ENCODE measurements at places on chromosomes 3 and 15.

- DNase-seq: no peak
Observed at GRCh38 chr15:74312445-74313007, 54.9 kb downstream of the CYP11A1 start.

GRCh38 chr3:90056281-90057032, 949.0 kb downstream of the EPHA3 start:
- no peak for DNase-seq

GRCh38 chr3:71502066-71502625, 81.4 kb downstream of the FOXP1 start:
- DNase-seq: no peak

- no peak for DNase-seq
Observed at GRCh38 chr3:140234256-140234655, 299.3 kb downstream of the CLSTN2 start.

DNA sequence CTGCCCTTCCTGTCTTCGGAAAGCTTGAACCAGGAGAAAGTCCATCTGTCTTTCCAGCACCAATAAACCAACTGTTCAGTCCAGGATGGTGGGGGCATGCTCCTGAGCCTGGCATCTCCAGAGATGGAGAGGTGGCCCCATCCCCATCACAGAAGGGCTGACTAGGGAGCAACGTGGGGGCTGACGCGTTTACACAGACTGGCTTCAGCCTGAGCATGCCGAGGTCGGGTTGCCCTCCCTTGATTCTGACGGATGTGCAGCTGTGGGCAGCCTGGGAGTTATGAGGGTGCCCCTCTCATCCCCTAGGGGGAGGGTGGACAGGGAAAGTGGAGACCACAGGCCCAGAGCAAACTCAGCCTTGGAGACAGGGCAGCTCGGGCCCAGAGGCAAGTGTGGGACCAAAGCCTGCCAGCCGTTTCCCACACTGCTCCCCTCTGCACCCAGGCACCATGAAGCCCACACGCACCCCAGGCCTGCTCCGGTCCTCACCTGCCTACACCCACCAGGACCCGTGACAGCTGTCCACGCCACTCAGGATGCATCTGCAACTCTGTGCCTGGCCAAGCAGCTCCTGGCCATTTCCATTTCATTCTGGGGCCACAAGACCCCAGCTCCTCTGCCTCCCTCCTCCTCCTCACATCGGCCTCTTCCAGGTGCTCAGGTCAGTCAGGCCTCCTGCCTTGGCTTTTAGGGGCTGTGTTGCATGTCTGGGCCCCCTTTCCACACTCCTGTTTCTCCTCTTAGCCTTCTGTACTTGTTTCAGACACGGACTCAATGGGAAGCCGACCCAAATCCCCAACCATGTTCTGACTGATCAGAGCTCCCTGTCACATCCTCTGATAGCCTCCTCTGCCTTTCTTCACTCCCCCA, 48.2 kb upstream of the SLC41A3 start:
- DNase-seq: no peak

DNA sequence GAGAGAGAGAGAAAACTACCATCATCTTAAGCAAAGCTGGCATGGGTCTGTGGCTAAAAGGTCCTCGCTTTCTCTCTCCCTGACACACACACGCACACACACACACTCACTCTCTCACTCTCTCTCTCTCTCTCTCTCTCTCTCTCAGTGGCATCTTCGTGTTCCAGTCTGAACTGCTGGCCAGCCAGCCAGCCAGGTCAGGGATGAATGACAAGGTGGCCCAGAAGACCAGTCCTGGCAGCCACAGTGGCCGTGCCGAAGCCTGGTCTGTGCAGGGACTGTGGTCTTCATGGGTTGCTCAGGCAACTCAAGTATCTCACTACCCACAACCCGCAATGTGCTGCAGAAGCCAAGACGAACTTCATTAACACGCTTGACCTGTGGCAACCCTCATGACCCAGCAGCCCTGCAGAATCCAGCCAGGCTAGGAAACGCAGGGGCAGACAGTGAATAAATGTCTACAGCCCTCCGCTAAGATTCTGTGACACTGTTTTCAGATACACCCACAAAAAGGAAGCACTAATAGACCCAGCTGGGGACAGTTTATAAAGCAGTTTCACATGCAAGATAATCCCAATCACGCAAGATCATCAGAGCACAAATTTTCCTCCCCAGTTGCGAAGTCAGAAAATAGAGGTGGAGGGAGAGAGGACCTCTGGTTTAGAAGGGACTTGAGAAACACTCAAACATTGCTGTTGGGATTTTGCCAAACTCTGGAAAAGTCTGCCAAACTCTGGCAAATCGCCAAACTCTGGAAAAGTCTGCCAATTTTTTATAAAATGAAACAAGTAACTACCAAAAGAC, 66.4 kb downstream of the XXYLT1 start:
- peak; percentile 14 for DNase-seq
